ENCODE measurements at places on chromosomes 1 and 21.

DNA sequence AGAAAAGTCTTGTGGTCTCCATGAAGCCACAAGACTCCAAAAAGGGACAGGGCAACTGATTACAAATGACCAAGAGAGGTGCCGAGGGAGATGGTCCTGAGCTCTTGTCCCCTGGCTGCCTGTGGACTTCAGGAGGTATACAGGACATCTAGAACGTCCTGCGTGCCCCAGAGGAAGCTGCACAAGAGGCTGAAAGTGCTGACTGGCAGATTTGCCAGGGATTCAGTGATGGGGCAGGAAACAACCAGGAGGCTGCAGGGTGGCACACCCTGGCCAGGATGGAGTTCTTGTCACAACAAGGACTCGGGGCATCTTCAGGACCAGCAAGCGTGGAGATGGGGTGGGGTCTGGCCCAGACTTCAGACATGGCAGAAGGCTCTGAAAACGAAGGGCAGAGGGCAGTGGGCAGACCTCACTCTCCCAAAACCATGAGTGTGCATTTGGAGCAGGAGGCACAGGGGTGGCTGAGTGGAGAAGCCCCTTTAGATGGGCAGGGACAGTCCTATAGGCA lies 13.4 kb upstream of the PKP1 start:
- DNase-seq: no peak

DNA sequence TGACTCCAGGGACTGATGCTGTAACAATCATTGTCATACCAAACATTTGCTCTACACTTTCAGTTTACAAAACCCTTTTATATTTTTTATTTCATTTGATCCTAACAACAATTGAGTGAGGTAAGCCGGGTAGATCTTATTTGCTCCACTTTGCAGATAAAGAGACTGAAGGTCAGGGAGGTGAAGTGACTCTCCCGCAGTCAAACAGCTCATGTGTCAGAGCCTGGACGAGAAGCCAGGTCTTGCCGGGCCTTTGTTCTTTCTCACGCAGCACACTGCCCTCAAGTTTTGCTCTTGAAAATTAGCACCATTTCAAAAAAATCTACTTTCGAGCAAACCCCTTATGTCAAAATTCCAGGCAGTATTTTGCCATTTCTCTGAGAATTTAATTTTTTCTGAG lies 65.2 kb downstream of the CD247 start:
- DNase-seq: no peak

GRCh38 chr1:19505693-19506457 lies 20.5 kb upstream of the CAPZB start:
- DNase-seq: no peak

DNA sequence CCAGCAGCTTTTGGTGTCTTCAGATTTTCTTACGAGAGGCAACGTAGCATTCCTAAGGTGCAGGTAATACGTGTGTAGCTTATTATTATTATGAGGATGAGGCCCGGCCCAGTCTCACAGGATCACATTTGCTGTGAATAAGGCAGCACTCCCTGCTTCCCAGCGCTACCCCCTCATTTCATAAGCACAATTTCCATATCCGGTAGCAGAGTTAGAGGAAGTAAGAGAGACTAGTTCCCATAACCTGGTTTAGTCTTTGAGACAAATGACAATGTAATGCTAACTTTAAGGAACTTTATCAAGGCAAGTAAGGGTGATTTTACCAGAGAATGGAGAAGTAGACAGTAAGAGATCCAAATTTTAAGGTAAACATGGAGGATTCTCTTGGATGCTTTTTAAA lies 14.6 kb upstream of the LMO4 start:
- DNase-seq: no peak

- DNase-seq: peak; percentile 81
These were observed at the start of gene MOV10 for GRCh38 chr1:112674440-112674985. MOV10 (plus strand) TSS chr1:112674659; CDS start chr1:112674913, 254 bp downstream.

- no peak for DNase-seq
These were observed 8.1 kb downstream of the SOD1 start for GRCh38 chr21:31667639-31668038.

- DNase-seq: no peak
These were observed 864.0 kb downstream of the PLA2G4A start for GRCh38 chr1:187692799-187693198.

GRCh38 chr1:56336982-56337381 lies 242.4 kb downstream of the PLPP3 start:
- DNase-seq: peak; percentile 52

GRCh38 chr1:53562291-53562980 lies 103.2 kb downstream of the DMRTB1 start:
- DNase-seq: no peak

- peak; percentile 16 for DNase-seq
These were observed 7.0 kb upstream of the HIVEP3 start for GRCh38 chr1:41925712-41926111.

DNA sequence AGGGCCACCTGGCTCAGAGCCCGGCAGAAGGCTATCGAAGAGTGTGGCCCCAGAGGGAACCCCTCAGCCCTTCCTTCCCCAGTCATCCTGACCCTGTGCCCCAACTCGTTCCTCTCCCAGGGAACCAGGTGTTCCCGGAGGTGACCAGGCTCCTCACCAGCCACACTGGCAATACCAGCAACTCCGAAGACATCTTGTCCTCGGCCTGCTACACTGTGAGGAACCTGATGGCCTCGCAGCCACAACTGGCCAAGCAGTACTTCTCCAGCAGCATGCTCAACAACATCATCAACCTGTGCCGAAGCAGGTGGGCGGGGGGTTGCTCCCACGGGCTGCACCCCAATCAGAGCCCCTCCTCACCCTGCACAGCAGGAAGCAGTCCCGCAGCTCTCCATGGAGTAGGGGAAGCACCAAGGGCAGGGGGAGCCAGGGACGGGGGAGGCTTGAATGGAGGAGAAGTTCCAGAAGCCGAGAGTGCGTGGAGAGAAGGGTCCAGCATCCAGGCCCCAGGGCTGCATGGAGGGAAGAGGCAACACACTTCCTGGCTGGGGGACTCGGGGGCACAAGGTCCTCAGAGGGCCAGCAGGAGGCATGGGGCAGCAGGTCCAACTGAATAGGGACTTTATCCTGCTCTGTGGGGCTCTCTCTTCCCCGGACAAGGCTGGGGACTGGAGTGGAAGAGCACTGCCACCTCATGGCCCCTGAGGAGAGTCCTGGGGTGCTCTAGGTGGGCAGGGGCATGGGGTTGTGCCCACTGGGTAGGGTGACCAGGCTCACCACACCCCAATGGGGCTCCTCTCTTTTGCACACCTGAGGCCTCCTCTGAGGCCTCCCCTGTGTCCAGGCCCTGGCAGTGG lies 41.7 kb downstream of the PKP1 start:
- DNase-seq: no peak
